Left kidney (tissue), 8 donors: ENCODE measurements at places on chromosomes 12 and 14. TPM values are rescaled to one million over a fixed set of nuclear protein-coding genes. Genes with fewer than 3 reads are reported as not detected.
A peak's percentile ranks its signal among the peaks of the same experiment; 100 is the strongest.

DNA sequence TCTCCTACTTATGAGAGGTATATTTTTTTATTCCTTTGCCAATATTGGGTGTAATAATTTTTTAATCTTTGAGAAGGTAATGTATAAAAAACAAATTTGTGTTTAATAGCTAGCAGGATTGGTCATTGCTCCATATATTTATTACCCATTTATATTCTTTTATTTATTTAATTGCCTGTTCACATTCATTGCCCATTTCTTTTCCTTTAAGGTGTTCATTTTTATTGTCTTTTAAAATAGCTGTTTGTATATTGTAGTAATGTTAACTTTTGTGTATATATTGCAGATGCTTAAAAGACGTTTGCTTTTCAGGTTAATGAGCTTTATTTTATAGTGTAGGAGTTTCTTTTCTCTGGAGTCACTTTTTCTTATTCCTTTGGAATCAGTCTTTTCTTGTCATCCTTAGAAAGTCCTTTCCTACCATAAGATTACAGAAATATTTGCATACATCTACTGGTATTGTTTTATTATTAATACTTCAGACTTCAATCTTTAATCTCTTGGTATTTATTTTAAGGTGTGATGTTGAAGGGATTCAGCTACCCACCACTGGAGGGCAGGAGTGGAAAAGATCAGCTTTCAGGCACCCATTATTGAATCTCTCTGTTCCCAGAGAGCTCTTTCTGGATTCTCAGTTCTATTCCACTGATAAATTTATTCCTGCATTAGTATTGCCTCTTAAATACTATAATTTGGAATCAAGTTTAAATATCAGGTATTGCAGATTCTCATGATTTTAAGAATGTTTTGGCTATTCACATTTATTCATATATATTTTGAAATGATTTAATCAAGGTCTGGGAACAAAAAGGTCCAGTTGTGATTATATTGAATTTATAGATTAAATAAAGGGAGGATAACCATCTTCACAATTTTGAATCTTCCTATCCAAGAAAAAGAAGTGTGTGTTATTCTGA lies 17.3 kb downstream of the PPM1A start:
- no peak for DNase-seq

DNA sequence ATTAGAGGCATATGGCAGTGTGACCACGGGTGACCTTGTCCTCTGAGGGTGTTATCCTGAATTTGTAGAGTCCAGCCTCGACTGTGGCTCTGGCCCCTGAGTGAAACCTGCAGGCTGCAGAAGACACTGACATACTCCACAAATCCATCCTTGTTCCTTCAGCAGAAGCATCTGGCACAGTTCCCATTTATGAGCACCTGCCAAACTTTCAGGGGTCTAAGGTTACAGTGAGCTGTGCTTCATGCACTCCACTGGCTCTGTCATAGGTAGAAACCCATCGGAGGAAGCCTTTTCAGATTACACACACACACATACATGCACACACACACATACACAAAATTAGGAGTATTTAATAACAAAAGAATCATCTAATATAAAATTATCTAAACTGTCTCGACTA lies 13.6 kb upstream of the NUAK1 start:
- no peak for DNase-seq

DNA sequence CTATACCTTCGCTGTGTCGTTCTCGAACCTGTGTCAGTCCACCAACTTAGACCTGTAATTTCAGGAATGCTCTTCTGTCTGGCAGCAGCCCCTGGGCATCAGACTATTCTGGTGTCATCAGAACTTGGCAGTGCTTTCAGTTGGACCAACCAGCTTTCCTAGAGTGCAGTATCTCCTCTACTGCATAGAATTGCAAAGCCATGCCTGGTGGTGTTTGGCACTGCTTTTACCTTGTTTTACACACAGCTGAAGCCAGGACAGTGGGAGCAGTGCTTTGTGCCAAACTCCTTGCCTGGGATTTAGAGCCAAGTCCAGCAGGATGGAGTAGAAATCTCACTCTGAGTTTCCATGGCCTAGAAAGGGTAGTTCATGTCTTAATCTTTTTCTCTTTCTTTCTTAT lies 1.5 kb downstream of the FLVCR2 start:
- DNase-seq, result no peak

DNA sequence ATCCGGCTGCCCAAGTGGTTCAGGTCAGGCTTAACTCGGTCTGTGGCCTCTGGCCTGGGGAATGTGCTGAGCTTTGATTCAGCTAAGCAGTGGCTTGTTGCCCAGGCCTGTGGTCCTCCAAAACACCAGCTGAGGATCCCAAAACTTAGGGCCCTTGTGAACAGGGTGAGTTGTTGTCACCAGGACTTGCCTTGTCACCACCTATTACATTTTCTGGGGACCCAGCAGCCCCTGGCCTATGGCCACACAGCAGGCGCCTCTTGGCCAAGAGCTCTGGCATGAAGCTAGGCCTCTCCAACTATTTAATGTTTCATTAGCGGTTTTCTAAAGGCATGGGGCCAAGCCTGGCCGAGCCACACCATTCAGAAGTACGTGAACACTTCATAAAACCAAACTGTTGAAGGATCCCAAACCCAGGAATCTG lies 343.7 kb downstream of the CACNA1C start:
- no peak for DNase-seq

Gene TGM1
- polyA plus RNA-seq, result 2.3 TPM

Gene CCDC177
- polyA plus RNA-seq, result 0.05 TPM

GRCh38 chr12:26359576-26359975 lies 164.2 kb downstream of the SSPN start:
- no peak for DNase-seq

- DNase-seq, result no peak
Measured at GRCh38 chr12:110353211-110353965, 50.1 kb downstream of the ANAPC7 start.

Gene SLC11A2
- polyA plus RNA-seq, result 71.9 TPM

DNA sequence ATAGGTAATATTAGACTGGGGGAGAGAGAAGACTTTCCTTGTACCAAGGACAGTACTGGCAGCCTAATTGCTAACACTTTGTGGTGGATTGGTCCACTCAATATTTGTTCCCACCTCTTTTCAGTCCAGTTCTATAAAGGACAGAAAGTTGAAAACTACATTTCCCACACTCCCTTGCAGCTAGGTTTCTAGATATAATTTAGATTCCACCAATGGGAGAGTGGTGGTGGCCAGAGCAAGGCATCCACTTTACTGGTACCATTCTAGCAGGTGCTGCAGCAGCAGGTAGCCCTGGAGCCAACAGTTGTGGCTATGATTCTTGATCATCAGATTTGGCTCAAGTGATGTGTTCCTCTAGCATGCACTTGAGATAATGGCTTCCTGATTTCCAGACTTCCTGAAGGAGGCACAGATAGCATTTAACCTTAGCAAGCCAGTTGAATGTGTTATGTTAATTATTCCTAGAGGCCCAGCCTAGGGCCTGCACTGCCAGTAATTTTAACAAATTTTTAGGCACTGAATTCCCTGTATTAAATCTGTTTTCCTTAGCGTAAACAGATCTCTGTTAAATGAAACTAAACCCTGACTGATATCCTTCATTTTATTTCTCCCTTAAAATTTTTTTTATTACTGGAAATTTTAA lies 24.4 kb downstream of the SLC38A1 start:
- no peak for DNase-seq

DNA sequence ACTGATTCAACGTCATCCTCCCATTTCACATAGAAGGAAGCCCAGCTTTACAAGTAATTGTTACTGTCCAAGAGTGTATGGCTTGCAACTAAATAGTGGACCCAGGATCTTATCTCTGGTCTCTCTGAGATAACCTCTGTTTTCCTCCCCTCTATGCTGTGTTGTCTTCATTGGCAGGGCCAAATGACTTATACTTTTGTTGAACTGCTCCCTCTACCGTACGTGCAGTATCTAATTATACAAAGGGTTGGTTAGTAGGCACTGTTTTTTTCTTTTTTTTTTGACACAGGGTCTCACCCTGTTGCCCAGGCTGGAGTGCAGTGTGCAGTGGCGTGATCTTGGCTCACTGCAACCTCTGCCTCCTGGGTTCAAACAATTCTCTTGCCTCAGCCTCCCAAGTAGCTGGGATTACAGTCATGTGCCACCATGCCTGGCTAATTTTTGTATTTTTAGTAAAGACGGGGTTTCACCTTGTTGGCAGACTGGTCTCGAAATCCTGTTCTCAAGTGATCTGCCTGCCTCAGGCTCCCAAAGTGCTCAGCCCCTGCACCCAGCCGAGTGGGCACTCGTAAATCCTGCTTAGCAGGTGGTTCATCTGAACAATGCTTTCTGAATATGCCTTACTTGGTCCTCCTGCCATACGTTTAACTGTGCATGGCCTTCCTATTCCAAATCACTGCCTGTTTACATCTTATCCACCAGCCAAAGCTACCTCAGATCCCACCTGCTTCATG lies 162.1 kb downstream of the ADCK1 start:
- no peak for DNase-seq

DNA sequence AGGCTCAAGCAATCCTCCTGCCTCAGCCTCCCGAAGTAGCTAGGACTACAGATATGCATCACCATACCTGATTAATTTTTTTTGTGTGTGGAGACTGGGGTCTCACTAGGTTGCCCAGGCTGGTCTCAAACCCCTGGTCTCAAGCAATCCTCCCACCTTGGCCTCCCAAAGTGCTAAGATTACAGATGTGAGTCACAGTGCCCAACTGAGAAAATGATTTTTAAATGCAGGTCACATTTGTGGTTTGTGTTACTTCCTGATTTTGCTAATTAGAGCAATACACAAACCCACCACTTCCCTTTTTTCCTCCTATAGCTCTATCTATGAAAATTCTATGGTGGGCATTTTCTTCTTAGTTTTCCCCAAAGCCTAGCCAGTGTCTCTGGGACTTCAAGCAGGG lies 45.5 kb upstream of the TMEM263 start:
- DNase-seq, result no peak

Gene PDZRN4
- polyA plus RNA-seq, result 6.6 TPM

- DNase-seq, result no peak
Measured at GRCh38 chr12:124347335-124347734, 52.4 kb downstream of the RFLNA start.

GRCh38 chr12:53067074-53067992 lies 11.9 kb downstream of the SPRYD3 start:
- no peak for DNase-seq

DNA sequence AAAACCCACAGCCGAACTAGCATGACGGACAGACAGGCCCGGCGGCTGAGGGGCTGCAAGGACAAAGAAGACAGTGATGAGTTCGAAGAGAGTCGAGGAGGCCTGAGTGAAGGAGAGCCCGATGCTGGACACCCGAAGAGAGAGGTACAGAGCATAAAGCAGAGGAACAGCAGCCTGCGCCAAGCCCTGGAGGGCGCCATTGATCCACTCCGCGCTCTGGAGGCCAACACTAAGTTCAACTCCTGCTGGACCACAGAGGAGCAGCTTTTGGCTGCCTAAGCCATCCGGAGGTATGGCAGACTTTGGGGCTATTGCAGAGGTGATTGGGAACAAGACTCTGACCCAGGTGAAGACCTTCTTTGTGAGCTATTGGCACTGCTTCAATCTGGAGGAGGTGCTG lies 7.8 kb upstream of the PLXNC1 start:
- no peak for DNase-seq

- no peak for DNase-seq
Measured at GRCh38 chr12:95995238-95996031, 709 bp downstream of the HAL start.

Gene CSRP2
- polyA plus RNA-seq, result 90.9 TPM

GRCh38 chr14:94885481-94886155 lies 115.7 kb upstream of the GSC start:
- DNase-seq, result no peak

GRCh38 chr14:71550367-71550766 lies 381.9 kb upstream of the RGS6 start:
- DNase-seq, result no peak

GRCh38 chr12:14999021-14999694 lies 26.3 kb downstream of the PDE6H start:
- DNase-seq, result peak; percentile 52

DNA sequence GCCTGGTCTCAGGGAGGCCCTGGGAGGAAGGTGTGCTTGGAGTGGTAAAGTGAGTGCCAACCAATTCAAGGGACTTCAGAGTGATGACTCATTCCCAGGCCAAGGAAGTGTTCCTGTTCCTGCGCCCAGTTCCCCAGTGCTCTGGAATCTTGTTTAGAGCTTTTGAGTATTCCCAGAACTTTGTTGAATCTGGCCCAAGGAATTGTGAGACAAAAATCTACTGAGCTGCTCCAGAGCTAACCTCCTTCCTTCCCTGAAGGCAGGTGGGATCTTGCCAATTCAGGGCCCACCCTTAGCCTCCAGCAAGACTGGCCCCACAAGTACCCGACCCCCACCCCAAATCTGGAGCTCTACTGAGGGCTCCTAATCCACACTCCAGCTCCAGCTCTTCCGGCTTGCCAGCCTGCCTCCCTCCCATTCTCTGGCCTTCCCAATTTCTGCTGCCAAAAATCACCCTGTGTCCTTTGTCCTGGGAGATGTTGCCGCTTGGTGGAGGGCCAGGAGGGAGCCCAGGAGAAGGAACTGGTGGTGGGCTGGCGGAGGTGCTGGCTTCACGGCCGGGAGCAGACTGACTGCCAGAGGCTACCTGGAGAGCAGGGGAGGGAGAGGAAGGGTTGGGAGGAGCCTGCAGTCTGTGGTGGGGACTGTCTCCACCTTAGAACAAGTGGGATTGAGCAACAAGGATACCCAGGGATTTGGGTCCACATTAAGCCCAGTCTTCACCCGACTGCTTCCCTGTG lies 2.0 kb upstream of the ATN1 start:
- DNase-seq, result peak; percentile 73

DNA sequence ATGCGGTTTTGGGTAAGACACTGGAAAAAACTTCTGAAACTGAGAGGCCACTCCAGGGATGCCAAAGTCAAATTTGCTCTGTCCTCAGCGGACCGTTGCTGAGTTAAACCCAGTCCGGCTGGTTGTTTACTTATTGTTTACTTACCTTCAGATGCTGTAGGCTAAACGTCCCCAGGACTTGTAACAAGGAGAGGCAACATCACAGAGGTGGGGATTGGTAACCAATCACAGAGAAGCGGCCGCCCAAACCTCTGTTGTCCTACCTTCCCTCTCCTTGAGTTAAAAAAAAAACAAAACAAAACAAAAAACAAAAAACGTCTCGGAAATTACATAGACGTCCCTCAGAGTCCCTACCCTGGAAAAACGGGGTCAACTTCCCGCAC lies 380 bp downstream of the ANO2 start:
- peak; percentile 19 for DNase-seq

GRCh38 chr14:103519837-103520212 lies 2.8 kb downstream of the CKB start:
- DNase-seq, result no peak

DNA sequence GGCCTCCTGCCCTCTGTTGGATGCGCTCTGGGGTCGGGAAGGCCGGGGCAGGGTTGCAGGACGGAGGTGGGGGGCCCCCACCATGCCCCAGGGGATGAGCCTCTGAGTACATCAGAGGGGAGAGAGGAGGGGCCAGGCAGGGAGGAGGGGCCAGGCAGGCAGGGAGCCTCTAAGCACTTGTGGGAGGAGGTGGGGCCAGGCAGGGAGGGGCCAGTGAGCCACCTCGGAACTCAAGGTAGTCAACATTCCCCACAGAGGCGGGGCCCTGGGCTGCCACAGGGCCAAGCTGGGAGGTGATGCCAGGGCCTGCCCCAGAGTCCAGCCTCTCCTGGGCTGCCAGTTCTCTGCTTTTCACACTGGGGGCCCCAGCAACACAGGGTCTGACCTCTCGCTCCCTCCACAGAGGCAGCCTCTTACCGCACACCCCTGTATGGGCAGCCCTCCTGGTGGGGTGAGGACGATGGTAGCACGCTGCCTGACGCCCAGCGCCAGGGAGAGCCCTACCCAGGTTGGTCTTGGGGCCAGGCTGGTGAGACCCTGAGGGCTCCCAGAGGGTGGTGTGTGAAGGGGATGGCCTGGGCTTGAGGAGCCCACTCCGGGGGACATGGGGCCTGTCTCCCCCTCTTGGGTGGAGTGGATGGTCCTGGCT lies 17.4 kb downstream of the CEP170B start:
- DNase-seq, result no peak

Gene TMED10
- 271 TPM for polyA plus RNA-seq

Gene TEX52
- polyA plus RNA-seq, result 3.1 TPM
